ENCODE measurements at places on chromosomes 3 and 15. TPM values are rescaled to one million over a fixed set of nuclear protein-coding genes. Genes with fewer than 3 reads are reported as not detected.

LTK gene
- 0.20 TPM for total RNA-seq

TNFAIP8L3 gene
- total RNA-seq = 21.5 TPM

SAXO2 gene
- total RNA-seq = 1.8 TPM

NECTIN3 gene
- 50.0 TPM for total RNA-seq

TSPAN3 gene
- 109 TPM for total RNA-seq

CAND2 gene
- total RNA-seq = 1.1 TPM

FAM43A gene
- total RNA-seq = 10.2 TPM

RAB6B gene
- 0.37 TPM for total RNA-seq

CCR3 gene
- total RNA-seq = not detected

CHRM5 gene
- total RNA-seq = not detected

GLT8D1 gene
- 68.8 TPM for total RNA-seq

DOCK3 gene
- 0.20 TPM for total RNA-seq

SLC26A6 gene
- total RNA-seq = 30.7 TPM

TTLL13 gene
- total RNA-seq = not detected

ACAN gene
- not detected for total RNA-seq

APOD gene
- 204 TPM for total RNA-seq

MPI gene
- total RNA-seq = 63.2 TPM

LINGO1 gene
- under 0.01 TPM for total RNA-seq

ALDH1A3 gene
- total RNA-seq = 118 TPM

GATM gene
- 0.98 TPM for total RNA-seq

CATSPER2 gene
- 0.39 TPM for total RNA-seq

KPNA1 gene
- 28.7 TPM for total RNA-seq

CHSY1 gene
- 27.2 TPM for total RNA-seq

SCAANT1 gene
- total RNA-seq = not detected

CDCP1 gene
- total RNA-seq = 27.4 TPM

CD200 gene
- total RNA-seq = not detected

NRROS gene
- total RNA-seq = 3.3 TPM

COX5A gene
- 55.5 TPM for total RNA-seq

GOLGA6L1 gene
- not detected for total RNA-seq

SLC22A14 gene
- 1.5 TPM for total RNA-seq

TMCO5A gene
- not detected for total RNA-seq

ABI3BP gene
- total RNA-seq = 74.2 TPM

Measured in subcutaneous preadipocyte (primary cell).